ENCODE measurements at places on chromosomes 11 and 22.
A peak's percentile ranks its signal among the peaks of the same experiment; 100 is the strongest.

DNA sequence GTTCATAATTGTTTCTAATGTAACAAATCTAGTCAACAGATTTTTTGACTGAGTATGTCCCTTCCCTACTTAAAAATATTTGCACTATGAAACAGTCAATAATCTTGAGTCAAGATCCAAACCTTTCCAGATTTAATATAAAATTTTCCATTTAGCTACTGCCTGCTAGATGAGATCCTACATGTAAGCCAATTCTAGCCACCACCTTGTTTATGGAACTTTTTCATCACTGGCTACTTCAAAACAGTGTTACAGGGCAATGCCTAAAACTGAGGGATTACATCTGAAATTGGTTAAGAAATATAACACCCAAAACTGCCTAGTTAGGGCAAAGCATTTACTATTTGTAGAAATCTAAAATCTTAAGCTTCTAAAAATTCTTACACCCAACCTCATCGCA lies 10.5 kb upstream of the FUT4 start:
- DNase-seq = no peak

GRCh38 chr22:48719978-48720661 lies 1107.6 kb downstream of the BRD1 start:
- DNase-seq = peak; percentile 44

GRCh38 chr11:133896028-133896427 lies 50.7 kb upstream of the SPATA19 start:
- no peak for DNase-seq

- DNase-seq = no peak
These were observed 113.6 kb downstream of the BARX2 start for GRCh38 chr11:129489249-129489648.

All from mesendoderm (in vitro differentiated cells).